Renal cortex interstitium (tissue), 15 donors: ENCODE measurements at places on chromosomes 5 and 9. TPM values are rescaled to one million over a fixed set of nuclear protein-coding genes. Genes with fewer than 3 reads are reported as not detected.

- DNase-seq, result no peak
Observed at GRCh38 chr5:137833463-137833862, 34.2 kb upstream of the MYOT start.

- no peak for DNase-seq
Observed at GRCh38 chr5:122145906-122146305, 16.6 kb downstream of the ZNF474 start.

DNA sequence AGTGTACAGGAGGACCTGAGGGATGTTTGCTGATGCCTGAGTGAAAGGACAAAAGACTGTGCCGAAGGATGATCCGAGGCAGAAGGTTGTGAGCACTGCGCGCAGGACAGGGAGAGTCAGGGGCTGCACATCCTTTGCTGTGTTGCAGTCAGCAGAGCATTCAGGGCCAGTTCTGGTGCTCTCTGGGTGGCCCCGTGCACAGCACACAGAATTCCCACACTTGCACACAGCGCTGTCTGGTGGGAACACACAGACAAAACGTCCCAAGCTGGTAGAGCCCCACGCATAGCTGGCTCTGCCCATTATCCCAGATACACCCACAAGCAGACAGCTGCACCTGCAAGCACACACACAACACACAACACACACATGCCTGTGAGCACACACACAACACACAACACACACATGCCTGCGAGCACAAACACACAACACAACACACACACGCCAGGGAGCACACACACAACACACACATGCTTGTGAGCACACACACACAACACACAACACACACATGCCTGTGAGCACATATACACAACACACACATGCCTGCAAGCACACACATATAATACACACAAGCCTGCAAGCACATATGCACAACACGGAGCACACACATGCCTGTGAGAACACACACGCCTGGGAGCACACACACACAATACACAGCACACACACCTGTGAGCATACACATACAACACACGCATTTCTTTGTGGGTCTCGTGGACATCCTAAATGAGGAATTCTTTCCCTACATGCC lies 74.4 kb downstream of the FGF18 start:
- no peak for DNase-seq

DNA sequence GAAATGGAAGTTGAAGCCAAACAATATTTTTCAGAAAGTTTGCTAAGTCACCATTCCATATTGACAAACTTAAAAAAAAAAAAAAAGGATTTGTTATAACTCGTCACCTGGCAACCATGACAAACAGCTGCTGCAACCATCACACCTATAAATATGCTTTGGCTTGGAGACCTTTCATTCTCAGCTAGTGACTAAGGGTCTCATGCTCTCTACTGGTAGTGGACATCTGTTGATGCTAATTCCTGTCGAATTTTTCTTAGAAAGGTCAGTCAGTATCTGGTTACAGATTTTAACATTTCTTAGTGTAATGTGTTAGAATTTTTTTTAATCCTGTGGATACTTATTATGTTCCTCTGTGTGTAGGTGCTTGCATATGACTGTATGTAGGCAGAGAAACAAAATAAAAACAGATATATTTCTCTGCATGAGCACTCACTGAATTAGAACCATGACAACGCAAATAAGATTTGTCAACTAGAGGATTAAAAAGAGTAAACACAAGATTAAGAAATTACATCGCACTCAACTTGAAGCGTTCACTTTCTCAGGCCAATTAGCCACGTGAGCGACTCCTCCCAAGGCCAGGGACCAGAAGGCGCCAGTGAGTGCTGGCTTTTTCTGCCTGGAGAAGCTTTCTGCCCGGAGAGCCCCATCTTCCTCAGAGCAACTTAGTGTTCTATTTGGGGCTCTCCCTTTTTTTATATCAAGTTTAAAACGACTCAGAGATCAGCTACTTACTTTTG lies 27.0 kb upstream of the ZNF622 start:
- DNase-seq, result no peak

GRCh38 chr9:112271466-112272098 lies 61.8 kb downstream of the PTBP3 start:
- no peak for DNase-seq

DNA sequence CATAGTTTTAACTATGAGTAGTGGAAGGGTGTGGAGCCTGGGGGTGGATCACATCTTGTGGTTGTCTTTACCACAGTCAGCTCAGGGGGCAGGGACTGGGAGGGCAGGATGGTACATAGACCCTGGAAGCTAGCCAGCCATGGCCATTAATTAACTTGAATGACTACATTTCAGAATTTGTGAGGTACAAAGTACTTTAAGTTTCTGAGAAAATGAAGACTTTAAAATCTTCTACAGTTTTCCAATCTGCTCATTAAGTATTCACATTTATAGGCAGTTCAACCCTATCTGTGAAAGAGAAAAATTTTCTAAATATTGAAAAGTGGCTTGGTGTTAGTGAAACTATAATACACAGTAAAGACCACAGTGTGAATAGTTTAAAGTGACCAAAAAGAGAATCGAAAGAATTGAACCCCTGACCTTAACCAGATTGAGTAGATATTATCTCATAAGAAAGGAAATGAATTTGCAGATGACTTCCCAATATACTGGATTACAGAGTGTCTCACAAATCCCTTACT lies 234.2 kb upstream of the MEF2C start:
- no peak for DNase-seq

- DNase-seq, result no peak
Observed at GRCh38 chr9:88889386-88889785, 101.9 kb upstream of the S1PR3 start.

- no peak for DNase-seq
Observed at GRCh38 chr9:88005240-88005639, 30.9 kb upstream of the CDK20 start.

DNA sequence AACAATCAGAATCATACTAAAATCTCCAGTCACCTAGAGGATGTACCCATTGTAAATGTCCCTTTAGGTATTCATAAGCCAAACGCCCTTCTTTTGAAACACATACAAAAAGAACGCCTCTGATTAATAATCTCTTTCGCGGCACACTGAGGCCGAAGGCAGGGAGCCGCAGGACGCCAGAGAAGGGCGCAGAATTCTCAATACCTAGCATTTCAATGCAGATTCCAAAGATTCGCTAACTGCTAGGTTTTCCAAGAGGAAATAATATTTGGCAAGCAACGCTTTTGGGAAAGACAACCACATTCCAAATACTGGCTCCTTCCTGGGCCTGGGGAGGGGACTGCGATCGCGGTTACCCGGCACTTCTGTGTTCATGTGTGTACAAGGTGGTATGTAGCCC lies 203.3 kb downstream of the MEF2C start:
- no peak for DNase-seq

DNA sequence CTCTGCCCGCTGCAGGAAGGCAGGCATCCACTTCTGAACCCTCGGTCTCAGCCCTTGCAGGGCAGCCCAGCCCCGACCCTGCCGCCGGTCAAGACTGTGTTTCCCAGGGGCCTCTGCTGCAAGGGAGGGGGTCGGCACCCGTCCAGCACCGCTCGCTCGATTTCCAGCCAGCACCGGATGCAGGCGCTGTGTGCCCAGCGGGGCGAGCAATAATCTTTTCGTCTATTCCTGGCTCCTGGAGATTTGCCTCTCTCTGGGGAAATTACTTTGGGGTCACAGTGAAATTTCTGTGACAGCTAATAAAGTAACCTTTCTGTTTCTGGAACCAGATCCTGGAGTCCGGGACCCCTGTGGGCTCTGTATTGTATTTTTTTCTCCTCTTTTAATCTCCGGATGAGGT lies 155.3 kb downstream of the COL23A1 start:
- no peak for DNase-seq

The PANK3 gene
- 66.5 TPM for polyA plus RNA-seq

The DNAJB5 gene
- polyA plus RNA-seq, result 10.0 TPM

The SLC4A9 gene
- polyA plus RNA-seq, result 13.6 TPM

The KLF9 gene
- 7.0 TPM for polyA plus RNA-seq

The MAP3K1 gene
- 95.3 TPM for polyA plus RNA-seq
